ENCODE measurements at places on chromosomes 4 and X.

DNA sequence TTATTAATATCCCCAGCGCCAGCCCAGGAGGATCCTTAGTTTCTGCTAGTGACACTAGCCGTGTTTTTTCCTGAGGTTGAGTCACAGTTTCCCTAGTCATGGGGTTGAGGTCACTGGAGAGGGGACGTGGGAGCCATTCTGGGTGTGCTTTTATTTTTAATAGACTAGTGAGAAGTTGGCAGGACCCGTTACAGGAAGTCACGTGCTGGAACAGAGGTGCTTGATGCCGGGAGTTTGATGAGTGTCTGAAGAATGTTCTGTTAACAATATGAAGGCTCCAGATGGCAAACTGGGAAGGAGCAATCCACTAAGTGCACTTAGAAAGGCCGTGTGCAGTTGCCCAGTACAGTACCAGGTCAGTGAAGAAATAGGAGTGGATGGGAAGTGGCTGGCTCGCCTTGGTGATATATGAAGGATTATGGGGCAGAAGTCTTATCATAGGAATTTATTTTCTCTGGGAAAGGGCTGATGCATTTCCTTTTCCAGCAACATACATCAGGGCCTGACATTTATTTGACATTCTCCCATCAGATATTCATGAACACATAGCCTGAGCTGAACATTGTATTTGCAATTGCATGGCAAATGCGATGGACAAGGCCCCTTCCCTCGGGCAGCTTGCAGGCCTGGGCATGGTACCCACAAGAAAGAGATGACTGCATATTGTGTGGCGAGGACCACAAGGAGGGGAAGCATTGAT is 291.8 kb downstream of the FBXW7 start:
- DNase-seq: no peak

DNA sequence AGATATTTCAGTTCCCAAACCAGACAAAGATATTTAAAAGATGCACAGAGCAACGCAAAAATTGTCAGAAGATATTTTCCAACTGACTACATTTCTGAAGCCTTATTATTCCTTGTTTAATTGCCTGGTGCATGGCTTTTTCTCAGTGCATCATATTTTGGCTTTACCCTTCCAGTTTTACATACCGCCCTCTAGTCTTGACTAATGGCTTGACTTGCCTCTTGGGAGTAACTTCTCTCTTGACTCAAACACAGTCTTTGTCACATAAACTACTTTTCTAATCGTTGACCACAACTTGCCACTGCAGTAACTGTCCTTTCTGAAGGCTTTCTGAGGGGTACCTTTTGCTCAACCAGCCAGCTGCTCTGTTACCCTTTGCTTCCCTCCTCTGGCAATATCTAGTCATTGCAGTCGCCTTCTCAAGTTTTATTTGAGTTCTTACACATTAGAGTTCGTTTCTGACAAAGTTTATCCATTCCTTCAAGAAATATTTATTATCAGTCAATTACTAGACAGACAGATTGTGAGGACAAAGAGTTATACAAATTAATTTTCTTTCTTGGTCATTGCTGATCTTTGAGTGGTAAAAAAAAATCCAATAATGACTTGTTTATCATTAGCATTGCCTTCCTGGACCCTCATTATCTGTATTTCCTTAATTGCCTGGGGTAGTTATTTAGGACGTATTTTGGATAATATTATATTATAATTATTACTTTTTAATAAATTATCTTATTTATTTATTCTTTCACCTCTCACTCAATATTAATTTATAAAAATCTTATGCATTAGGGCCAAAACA is 506.9 kb upstream of the PCDH10 start:
- DNase-seq: no peak

DNA sequence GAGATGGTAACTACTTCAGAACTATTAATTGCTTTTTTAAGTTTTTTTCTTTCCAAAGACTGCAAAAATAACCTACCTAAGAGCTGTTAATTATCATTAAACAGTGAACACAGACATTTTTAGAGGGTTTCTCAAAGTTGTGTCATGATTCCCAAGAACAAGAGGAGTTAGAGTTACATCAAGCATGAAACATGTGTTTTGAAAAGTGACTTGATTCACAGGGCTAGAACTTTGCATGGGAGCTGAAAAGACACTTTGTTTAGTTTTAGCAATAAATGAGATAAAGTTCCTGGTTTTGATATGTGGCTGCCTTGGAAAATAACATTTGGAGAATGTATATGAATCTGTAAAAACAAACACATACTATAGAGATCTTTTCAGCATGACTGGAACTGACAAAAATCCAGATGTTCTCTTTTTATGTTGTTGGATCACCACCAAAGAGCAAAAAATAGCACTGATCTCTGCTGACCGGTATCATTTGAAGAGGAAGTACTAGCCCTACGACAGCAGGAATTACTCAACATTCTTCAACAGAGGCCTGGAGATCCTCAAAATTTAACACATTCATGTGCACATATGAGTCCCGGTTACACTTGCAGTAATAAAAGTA is 173.0 kb upstream of the PCDH18 start:
- no peak for DNase-seq

- no peak for DNase-seq
Measured at GRCh38 chr4:127450276-127450675, 182.5 kb upstream of the INTU start.

GRCh38 chr4:2497931-2498330 is 29.0 kb downstream of the RNF4 start:
- DNase-seq: no peak

- DNase-seq: no peak
Measured at GRCh38 chr4:49000806-49001205, 14.7 kb downstream of the CWH43 start.

DNA sequence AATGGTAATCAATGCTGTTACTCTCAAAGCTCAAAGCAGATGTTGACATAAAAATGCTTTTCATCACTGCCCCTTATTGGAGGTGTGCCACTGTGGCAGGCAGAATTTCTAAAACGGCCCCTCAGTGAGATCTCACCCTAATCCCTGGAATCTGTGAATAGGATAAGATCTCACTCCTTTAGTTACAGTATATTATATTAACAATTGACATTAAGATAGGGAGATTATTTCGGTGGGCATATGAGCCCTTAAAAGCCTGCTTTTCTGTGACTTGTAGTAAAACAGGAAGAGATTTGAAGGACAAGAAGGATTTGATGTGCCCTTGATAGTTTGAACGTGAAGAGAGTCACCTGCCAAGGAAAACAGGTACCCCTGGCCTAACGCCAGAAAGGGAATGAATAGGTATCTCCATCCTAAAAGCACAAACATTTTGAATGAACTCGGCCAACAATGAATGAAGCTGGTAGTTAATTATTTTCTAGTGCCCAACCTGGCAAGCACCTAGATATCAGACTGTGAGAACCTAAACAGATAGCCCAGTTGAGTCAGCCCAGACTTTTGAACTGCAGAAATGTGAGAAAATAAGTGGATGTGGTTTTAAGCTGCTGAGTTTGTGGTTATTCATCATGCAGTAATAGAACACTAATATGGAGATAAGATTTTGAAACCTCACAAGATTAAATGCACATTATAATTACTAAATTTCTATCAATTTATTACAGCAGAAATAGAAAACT is 881.6 kb downstream of the PCDH18 start:
- DNase-seq: no peak

DNA sequence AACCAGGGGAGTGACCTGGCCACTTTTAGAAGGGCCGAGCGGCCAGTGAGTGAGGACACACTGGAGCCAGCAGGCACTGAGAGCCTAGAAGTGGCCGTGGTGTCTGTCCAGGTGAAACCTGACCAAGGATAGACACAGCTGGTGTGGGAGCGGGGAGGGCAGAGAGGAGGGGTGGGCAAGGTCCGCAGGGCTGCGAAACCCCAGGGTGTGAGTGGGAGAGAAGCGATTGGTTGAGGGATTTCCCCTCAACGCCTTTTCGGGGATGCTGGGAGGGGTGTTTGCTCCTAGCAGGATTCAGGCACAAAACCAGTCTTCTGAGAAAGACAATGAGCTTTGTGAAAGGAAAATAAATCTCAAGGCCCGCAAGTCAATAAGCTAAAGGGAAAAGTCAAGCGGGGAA is 33.2 kb upstream of the ARSD start:
- DNase-seq: no peak

DNA sequence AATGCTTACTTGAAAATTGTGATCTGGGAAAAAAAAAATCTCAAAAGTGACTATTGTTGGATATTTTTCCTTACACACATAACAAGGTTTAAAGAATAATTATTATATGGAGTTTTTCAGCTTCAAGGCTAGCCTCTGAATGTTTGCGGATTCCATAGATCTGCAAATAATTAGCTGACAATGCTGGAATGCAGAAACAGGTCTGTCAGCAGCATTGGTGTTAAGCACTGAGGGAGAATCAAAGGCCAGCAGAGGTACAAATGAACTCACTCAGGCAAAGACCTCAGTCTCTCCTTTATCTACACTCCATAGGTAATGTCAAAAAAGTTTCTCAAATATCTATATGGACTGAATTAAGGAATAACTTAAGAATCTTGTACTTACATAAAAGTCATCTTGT is 35.1 kb downstream of the SMIM31 start:
- DNase-seq: no peak

DNA sequence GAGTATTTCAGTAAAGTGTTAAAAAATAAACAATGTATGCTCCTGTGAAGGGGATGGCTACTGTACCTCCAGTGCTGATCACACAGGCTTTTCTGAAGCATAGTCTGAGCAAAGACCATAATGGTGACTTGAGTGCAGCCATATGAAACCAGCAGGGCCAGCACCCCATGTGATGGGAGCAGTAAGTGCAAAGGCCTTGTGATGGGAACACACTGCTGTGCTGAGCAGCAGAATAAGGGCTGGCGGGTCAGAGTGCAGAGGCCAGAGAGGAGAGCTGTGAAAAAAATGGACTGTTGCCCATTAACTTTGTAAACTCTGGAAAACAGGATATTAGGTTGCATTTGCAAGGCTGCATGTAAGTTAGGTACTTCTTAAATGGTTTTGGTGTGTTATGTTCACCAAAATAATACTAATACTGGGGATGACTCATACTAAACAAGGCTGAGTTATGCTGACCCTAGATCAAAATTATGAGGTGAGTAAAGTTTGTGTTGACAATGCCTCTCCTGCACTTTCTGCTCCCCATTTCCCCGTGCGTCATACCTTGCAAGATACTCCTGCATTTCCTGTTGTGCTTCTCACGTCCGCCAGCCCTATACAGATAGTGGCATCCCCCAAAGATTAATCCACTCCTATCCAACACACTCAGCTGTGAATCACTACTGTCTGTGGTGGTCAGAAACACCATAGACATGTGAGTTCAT is 67.0 kb upstream of the FAM9A start:
- DNase-seq: no peak

GRCh38 chr4:174461466-174462106 is 60.7 kb downstream of the HPGD start:
- no peak for DNase-seq

DNA sequence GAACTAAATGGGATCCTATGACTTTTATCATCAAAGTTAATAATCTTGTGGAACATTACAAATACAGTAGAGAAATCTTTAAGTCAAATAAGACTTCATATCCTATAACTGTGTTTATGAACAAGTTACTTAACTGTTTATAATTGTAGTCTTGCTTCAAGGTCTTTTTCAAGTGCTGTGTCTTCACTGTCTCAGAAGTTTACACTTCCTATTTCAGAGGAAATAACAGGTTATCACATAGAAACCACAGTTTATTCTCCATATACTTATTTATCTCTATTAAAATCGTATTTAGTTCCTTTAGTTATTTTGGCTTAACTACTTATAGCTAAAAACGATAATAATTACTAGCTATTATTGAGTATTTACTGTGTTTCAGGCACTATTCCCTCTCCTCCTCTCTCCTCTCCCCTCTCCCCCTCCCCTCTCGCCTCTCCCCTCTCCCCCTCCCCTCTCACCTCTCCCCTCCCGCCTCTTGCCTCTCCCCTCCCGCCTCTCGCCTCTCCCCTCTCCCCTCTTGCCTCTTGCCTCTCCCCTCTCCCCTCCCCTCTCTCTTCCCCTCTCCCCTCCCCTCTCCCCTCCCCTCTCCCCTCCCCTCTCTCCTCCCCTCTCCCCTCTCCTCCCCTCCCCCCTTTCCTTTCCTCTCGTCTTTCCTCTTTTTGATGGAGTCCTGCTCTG is 63.7 kb downstream of the RBPJ start:
- no peak for DNase-seq

DNA sequence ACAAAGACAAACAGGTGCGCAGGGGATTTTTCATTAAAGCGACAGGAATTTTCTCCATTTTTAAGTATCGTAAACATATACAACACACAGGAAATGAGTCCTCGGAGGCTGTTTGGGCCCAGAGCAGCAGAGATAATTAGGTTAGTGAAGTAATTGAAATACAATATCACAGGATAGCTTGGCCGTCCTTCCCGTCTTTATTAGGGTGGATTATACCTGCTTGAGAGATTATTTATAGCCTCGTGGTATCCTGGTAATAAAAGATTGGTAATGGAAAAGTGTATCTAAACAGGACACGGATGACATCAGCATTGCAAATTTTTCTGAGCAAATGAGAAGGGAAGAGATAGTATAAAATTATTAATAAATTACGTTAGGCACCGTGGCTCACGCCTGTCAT is 68.2 kb downstream of the CRLF2 start:
- DNase-seq: no peak

DNA sequence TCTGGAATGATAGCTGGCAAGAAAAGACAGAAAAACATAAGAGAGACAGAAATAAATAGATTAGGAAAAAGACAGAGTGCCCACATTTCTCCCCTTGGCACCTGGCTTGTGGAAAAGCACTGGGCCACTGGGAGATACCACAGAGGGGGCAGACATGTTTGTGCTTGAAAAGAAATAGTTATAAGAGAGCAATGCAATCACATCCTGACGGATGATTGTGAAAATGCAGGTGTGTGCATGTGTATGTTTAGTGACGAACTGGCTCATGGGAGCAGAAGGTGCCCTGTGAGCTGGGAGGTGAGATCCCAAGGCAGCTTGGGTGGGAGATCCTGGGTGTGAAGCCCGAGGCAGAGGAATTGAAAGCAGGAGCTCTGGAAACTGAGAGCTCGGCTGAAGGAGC is 617.9 kb downstream of the BCOR start:
- no peak for DNase-seq

DNA sequence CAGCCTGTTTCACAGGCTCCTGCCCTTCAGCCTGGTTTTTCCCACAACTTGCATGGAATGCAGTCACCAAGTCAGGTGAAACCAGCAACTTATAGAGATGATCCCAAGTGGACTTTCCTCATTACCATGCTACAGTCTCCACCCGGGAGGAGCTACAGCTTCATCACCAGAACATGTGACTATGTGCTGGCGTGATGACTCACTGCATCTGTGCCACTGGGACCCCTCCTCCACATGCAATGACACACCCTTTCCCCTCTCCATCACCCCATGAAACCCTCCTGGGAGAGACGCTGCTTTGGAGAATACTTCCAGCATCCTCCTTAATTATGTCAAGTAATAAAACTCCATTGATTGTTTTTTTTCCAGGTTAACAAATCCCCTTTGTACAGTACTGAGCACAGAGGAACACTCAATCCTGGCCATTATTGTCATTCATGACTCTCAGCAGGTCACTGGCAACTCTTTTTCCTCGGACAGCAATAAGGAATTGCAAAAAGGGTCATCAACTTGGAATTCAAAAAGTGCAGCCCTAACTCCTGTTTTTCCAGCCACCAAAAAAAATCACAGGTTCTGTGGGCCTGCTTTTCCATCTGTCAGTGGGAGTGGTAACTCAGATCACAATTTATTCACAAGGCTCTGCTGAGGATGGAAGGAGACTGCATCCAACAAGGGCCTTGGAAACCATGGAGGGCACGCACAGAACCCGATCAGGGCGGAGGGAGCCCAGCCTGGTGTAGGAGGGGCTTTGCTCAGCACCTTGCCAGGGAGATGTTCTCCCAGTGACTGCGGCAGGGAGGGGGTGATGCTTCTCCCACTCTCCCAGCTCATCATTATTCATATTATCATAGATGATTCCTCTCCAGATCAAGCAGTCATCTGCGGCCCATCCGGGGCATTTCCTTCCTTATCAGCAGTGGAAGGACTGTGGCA is 17.4 kb downstream of the QDPR start:
- no peak for DNase-seq

Measured in T-helper 9 cell (primary cell).